Chondrocyte (in vitro differentiated cells): ENCODE measurements at places on chromosomes 3 and 15. TPM values are rescaled to one million over a fixed set of nuclear protein-coding genes. Genes with fewer than 3 reads are reported as not detected.

- no peak overlapping the region for H3K4me3 ChIP-seq
- no peak for DNase-seq
- peaks cover 17% of the 10 kb centered on the region for H3K4me1 ChIP-seq
- no peak overlapping the region for H3K27ac ChIP-seq
- no peaks in the 10 kb centered on the region for H3K27me3 ChIP-seq
Measured at GRCh38 chr3:126056088-126056487, 27.8 kb downstream of the SLC41A3 start.

Gene GPR149
- not detected in 3 replicates for total RNA-seq

- H3K4me1 ChIP-seq, result peaks cover 45% of the 10 kb centered on the region
- peak overlapping the region; percentile 10 for H3K27ac ChIP-seq
- no peak overlapping the region for H3K4me3 ChIP-seq
- no peaks in the 10 kb centered on the region for H3K36me3 ChIP-seq
- no peak for DNase-seq
- no peaks in the 10 kb centered on the region for H3K27me3 ChIP-seq
Measured at GRCh38 chr3:23873941-23874340, 42.8 kb downstream of the NKIRAS1 start.

- H3K4me1 ChIP-seq, result no peaks in the 10 kb centered on the region
- no peak overlapping the region for H3K27ac ChIP-seq
- DNase-seq, result no peak
Measured at GRCh38 chr3:98650971-98651779, 57.8 kb upstream of the CPOX start.

- DNase-seq, result no peak
- H3K27ac ChIP-seq, result peak overlapping the region; percentile 87
- H3K36me3 ChIP-seq, result peaks cover 4% of the 10 kb centered on the region
- no peaks in the 10 kb centered on the region for H3K27me3 ChIP-seq
Measured at GRCh38 chr3:177190756-177191681, 6.3 kb downstream of the TBL1XR1 start.

DNA sequence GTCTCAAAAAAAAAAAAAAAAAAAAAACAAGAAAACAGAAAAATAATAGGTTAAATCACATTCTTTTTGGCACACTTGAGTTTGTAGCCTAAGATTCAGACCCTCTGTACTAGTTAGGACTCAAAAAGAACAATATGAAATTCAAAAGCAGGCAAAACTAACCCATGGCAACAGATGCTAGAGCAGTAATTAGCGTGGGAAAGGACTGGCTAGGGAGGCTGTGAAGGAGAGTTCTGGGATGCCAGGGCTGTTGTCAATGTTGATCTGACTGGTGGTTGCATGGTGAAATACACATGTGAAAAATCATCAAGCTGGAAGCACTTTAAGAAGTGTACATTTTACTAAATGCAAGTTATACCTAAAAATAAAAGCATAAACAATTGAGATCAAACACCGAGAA is 35.6 kb downstream of the KLHL6 start:
- H3K4me3 ChIP-seq, result no peak overlapping the region
- peaks cover 8% of the 10 kb centered on the region for H3K4me1 ChIP-seq
- peaks cover 24% of the 10 kb centered on the region for H3K27me3 ChIP-seq
- H3K27ac ChIP-seq, result no peak overlapping the region

- peaks cover 34% of the 10 kb centered on the region for H3K36me3 ChIP-seq
- no peaks in the 10 kb centered on the region for H3K27me3 ChIP-seq
- no peak overlapping the region for H3K27ac ChIP-seq
- no peaks in the 10 kb centered on the region for H3K4me1 ChIP-seq
Measured at GRCh38 chr15:45417303-45417950, 39.1 kb upstream of the GATM start.

Gene GOLGA8T
- total RNA-seq, result 0.20 TPM in 1 of 3 replicates, not detected in the others

DNA sequence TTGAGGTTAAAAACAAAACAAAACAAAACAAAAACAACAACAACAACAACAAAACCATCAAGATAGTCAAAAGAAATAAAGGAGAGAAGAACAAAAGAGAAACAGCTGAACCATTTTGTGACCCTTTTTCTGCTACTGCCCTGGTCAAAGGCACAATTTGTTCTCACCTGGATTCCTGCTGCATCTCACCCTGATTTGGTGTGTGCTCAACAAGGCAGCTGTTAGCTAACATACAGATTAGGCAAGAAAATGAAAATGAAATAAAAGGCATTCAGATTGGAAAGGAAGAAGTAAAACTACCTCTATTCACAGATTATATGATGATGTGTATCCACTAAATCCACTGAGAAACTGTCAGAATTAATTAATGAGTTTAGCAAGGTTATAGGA is 28.7 kb upstream of the XIRP1 start:
- no peaks in the 10 kb centered on the region for H3K36me3 ChIP-seq
- H3K27me3 ChIP-seq, result peaks cover 54% of the 10 kb centered on the region
- H3K27ac ChIP-seq, result no peak overlapping the region
- H3K4me1 ChIP-seq, result no peaks in the 10 kb centered on the region
- DNase-seq, result no peak

- no peaks in the 10 kb centered on the region for H3K36me3 ChIP-seq
- no peaks in the 10 kb centered on the region for H3K4me1 ChIP-seq
- H3K4me3 ChIP-seq, result no peak overlapping the region
- DNase-seq, result no peak
Measured at GRCh38 chr3:78483090-78483489, 1284.7 kb downstream of the ROBO1 start.

DNA sequence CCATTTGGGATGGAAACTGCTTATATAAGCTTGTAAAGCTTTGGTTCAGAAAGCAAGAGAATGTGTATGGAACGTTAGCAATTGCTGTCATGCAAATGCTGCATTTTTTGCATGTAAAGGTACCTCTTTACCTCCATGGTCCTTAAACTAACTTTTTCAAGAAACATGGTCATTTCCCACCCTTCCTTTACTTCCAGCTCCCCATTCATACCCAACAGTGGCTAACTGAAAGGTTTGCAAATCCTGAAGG is 84.3 kb downstream of the SMAD3 start:
- peak overlapping the region; percentile 98 for H3K27ac ChIP-seq
- H3K36me3 ChIP-seq, result peaks cover 2% of the 10 kb centered on the region
- H3K27me3 ChIP-seq, result no peaks in the 10 kb centered on the region
- DNase-seq, result no peak
- peaks cover 62% of the 10 kb centered on the region for H3K4me1 ChIP-seq

Gene SLC26A6
- total RNA-seq, result 66.8 to 70.5 TPM (median 69.3 TPM) in 3 replicates

- no peaks in the 10 kb centered on the region for H3K4me1 ChIP-seq
- H3K4me3 ChIP-seq, result no peak overlapping the region
- no peak overlapping the region for H3K27ac ChIP-seq
- H3K36me3 ChIP-seq, result no peaks in the 10 kb centered on the region
Measured at GRCh38 chr3:117248153-117248552, 538.6 kb downstream of the TUSC7 start.

Gene BCL2A1
- total RNA-seq, result not detected in 3 replicates

DNA sequence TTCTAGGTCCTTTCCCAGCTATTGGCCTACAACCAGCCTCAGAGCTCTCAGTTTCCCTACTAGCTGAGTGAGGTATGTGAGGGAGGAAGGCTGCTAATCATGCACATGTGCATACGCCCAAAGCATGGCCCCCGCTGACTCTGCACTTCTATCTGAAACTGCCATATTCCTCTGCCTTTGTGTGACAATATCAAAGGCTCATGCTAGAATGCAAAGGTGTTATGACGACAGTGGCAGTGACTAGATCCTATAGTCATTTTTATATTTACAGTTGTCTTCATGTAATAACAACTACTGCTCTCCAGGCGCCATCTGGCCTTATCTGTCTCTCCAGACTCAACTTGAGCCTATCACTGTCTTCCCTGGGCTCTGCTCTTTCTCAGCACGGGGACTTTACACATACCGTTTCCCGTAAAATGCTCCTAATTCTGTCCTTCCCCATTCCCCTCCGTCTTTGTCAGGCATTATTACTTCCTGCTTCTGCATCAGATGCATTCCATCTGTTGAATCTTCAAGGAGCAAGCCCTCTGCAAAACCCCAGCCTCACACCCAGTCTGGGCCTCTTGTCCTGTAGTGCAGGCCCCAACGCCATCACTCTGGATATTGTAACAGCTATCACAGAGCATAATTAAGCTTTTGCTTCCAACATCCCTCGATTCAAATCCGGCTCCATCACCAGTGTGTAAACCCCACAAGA is 102.5 kb downstream of the PDCD6IP start:
- H3K27ac ChIP-seq, result no peak overlapping the region
- peaks cover 6% of the 10 kb centered on the region for H3K36me3 ChIP-seq
- H3K4me3 ChIP-seq, result no peak overlapping the region
- DNase-seq, result no peak
- no peaks in the 10 kb centered on the region for H3K4me1 ChIP-seq
- peaks cover 2% of the 10 kb centered on the region for H3K27me3 ChIP-seq

- H3K27ac ChIP-seq, result peak overlapping the region; percentile 12
- DNase-seq, result no peak
- peaks cover 2% of the 10 kb centered on the region for H3K27me3 ChIP-seq
- H3K4me1 ChIP-seq, result peaks cover 39% of the 10 kb centered on the region
Measured at GRCh38 chr3:55488398-55489055, 1.4 kb upstream of the WNT5A start.

Gene ZNF654
- total RNA-seq, result 11.7 to 13.2 TPM (median 12.3 TPM) in 3 replicates

DNA sequence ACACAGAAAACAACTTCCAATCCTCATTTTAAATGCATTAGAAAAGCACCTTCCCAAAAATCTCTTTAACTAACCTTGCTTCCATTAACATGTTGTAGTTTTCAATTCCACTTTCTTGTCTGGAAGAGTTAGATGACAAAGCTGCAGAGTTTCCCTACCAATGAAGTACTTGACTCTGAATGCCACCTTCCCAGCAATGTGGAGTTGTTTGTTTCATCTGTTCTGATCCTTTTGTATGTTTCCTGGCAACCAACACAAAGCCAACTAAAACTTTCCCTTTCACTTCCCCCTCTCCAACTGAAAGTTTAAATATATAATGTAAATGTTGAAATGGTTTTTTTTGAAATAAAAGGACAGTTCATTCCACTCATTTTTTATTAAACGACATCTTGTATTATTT is at the start of gene WDR49:
Gene WDR49, minus strand, starts transcription at position 183 of the 400 bp plus-strand sequence. CDS start 517 bp downstream, outside the sequence.
- no peak within 1 kb of the TSS for H3K4me3 ChIP-seq
- H3K27me3 ChIP-seq, result peaks cover 3% of the 10 kb centered on the region
- no peaks in the 10 kb centered on the region for H3K36me3 ChIP-seq
- H3K27ac ChIP-seq, result no peak within 1 kb of the TSS
- no peaks in the 10 kb centered on the region for H3K4me1 ChIP-seq
- no peak for DNase-seq

Gene TMC3
- total RNA-seq, result not detected in 3 replicates

Gene HDAC11
- 10.7 to 16.5 TPM (median 15.2 TPM) in 3 replicates for total RNA-seq

Gene ITGA11
- total RNA-seq, result 965 to 1,105 TPM (median 1,092 TPM) in 3 replicates

DNA sequence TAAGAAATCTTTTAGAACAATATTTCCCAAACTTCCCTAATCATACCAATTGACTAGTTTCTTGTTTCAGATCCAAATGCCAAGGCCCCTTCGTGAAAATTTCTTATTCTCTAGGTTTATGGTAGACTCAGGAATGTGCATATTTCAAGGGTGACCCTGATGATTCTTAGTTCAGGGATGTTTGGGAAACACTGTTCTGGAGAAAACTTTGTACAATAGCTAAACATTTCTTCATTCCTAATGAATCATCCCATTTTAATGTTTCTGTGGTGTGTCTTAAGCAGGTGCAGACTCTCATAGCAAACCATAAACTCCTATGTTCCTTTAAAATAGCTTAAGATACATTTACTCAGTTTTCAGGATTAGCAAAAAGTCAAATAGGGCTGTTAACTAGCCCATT is 314.5 kb downstream of the TIGIT start:
- peaks cover 34% of the 10 kb centered on the region for H3K4me1 ChIP-seq
- H3K27me3 ChIP-seq, result no peaks in the 10 kb centered on the region
- DNase-seq, result no peak
- peaks cover 1% of the 10 kb centered on the region for H3K36me3 ChIP-seq
- H3K27ac ChIP-seq, result peak overlapping the region; percentile 60

Gene ALCAM
- total RNA-seq, result 270 to 658 TPM (median 273 TPM) in 3 replicates

- no peak for DNase-seq
- H3K4me3 ChIP-seq, result no peak overlapping the region
- H3K36me3 ChIP-seq, result no peaks in the 10 kb centered on the region
- peaks cover 3% of the 10 kb centered on the region for H3K27me3 ChIP-seq
Measured at GRCh38 chr15:59828861-59829260, 139.7 kb upstream of the BNIP2 start.

DNA sequence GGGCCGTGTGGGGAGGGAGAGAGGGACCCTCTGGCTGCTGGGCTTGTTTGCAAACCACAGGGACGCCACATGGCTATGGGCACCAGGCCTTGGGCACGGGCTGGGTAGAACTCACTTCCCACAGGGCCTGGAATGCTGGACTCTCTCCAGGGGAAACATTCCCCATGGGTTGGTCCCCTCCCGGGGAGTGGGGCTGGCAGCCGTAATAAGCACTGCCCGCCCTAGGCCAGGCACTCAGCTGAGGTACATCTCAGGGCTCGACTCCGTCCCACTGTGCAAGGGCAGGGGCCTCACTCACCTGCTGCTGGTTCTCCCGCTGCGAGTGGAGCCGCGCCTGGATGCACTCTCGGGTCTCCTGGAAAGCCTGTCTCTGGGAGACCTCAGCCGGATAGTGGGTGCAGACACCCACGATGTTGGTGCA is 96.7 kb downstream of the ADCY5 start:
- H3K27me3 ChIP-seq, result peaks cover 50% of the 10 kb centered on the region
- H3K27ac ChIP-seq, result no peak overlapping the region
- peaks cover 20% of the 10 kb centered on the region for H3K36me3 ChIP-seq
- H3K4me3 ChIP-seq, result no peak overlapping the region

Gene PLSCR2
- not detected in 3 replicates for total RNA-seq

DNA sequence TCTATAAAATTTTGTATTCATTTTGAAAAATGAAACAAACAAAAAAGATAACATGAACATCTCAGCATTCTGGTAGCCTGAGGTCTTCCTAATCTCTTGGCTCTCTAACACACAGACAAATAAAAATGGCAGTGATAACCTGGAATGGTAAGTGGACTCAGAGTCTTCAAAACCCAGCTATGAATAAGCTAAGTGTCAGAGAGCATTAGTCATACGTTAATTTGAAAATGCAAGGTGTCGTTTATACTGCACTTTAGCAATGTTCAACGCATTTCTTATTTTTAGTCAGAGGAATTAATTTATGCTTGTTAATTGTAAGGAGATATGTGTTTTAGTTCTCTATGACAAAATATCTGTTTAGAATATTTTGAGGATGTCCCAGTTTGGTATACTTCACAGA is 294.3 kb downstream of the NEK10 start:
- H3K4me3 ChIP-seq, result no peak overlapping the region
- no peak overlapping the region for H3K27ac ChIP-seq
- H3K27me3 ChIP-seq, result peaks cover 2% of the 10 kb centered on the region
- H3K4me1 ChIP-seq, result no peaks in the 10 kb centered on the region
- H3K36me3 ChIP-seq, result no peaks in the 10 kb centered on the region
- DNase-seq, result no peak
